Stimulated activated CD8-positive, alpha-beta memory T cell treated with anti-CD3 and anti-CD28 coated beads, Interleukin-4, amount 100 ng/mL, for 1 hour (primary cell): ENCODE measurements at places on chromosomes 7 and 10.

DNA sequence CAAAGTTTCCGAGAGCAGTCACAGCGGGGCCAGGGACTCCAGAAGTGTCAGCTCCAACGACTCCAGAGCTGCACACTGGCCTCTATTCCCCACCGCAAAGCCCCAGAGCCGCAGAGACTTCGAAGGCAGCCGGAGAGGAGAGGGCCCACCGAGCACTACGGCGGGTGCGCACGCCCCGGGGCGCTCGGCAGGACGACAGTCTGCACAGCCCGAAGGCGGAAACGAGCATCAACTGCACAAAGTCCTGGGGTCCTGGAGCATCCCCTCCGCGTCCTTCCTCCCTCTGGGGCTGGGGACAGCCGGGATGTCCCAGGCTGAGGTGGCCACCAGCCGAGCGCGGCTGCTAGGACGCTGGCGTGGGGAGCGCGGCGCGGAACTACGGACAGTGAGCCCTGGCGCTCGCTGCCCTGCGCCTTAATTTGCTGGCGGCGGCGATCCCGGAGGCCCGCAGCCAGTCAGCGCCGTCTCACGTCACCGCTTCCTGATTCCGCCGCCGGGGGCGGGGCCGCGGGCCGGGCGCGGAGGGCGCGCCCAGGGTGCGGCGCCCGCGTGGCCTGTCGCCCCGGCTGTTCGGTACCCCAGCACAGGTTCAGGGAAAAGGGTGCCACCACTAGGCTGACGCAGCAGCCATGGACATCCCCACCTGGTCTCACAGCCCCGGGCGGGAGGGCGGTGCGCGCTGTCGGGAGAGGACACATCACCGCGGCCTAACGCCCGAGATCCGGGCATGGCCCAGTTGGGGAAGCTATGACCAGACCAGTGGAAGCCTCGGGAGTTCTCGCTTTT, at the start of gene TBX20:
TSS of gene TBX20 (minus strand) at position 391 of the 786 bp plus-strand sequence. CDS start 480 bp downstream, outside the sequence.
- no peak for DNase-seq

- no peak for DNase-seq
These were observed 27.4 kb upstream of the GDI2 start for GRCh38 chr10:5840314-5841307.

DNA sequence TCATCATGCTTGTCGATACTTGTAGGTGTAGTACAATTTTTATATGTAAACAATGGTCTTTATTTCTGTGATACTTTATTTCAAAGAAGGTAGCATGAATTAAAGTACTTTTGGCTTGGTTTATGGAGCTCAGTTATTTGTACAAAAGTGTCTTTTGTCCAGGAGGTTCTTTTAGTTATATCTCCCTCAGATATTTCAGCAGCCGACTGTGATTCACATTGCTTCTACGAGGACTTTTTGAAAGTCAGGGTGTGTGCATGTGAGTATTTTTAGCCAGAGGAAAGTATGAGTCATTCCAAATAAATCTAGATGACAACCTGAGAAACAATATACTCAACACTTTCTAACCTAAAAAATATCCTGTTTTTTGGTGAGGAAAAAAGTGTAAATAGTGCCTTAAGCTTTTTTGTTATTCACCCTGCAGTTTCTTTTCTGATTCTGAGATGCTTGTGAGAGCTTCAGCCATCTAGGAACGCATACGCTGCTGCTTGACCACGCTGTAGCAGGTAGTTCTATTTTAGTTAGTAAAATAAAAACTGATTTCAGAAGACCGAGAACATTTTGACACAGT, 595 bp upstream of the SUN1 start:
- DNase-seq = no peak

DNA sequence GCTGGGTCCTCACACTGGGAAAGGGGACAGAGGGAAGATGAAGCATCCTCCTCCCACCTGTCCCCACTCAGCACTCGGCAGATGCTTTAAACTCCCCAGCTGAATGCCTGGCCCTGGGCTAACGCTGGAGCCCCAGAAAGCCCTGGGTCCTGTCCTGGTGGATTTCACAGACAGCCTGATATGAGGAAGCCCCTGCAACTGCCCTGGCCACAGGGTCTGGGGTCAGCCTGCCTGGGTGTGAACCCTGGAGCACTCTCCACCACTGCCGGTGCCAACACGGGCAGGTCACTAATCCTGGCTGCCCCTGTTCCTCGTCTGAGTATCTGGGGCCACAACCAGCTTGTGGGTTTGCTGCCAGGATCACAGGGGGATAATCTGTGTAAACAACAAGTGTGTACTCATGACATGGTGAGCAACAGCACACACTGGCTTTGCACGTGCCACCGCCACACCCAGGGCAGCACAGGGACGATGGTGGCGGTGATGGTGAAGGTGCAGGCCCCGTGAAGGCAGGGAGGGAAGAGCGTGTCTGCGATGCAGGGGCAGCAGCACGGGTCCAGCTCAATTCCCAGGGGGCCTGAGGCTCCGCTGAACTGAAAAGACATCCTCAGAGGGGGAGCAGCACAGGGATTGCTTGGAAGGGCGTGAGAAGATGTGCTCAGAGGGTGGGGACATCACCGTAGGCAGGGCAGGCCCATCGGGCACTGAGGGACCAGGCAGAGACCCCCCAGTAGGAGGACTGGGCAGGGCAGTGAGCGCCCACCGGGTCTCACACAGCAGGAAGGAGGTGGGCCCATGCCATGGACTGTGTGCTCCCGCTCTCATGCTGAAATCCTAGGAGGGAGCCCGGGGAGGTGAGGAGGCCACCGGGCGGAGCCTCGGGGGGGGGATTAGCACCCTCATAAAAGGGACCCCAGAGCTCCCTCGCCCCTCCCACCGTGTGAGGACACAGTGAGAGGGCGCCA, 238.7 kb downstream of the MAD1L1 start:
- no peak for DNase-seq

DNA sequence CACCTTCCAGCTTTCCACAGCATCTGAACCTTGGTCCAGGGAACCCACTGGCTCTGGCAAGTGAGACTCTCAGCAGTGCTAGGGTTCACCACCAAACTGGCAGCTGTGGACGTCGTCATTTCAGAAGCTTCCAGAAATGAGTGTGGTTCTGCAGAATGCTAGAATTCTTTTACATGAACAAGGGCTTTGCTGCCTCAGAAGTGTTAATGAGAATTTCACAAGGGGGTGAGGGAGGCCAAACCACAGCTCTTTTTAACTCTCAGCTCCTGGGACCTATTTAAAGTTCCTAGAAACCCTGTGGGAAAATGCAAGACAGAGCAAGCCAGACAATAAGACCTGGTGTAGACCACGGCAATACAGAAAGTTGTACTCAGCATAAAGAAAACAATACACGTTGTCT, 129.3 kb upstream of the BET1 start:
- no peak for DNase-seq

DNA sequence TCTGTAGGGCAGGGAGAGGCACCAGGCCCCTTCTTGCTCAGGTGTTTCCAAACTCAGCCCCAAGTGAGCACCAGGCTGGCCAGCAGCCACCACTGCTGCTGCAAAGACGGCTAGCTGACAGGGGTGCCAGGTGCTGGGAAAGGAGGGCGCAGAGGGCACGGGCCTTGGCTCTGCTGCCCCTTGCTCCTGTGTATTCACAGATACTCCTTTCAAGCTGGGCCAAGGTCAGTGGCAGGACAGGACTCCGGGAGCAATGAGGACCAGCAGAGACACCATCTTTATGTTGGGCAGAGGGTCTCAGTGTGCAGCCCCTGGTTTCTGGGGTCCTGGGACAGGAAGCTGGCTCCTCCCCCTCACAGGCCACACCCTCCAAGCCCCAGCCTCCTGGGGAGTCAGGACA, 110.1 kb downstream of the SMURF1 start:
- DNase-seq = no peak

- DNase-seq = no peak
These were observed 20.8 kb downstream of the ADCY1 start for GRCh38 chr7:45594745-45595535.

DNA sequence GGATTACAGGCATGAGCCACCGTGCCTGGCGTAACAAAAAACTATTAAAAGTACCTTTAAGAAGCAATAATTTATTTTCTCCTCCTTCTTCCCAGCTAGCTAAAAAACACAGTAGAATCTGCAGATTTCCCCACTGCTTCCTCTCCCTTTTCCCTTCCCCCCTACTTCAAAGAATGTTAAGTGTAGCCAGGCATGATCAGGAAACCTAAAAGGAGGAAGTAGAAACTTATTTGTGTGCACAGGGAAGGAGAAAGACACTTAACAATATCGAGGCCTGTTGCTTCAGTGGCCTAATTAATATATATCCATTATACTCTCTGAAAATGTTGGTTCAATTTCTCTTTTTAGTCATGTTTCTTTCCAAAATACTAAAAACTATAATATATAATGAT, 127.7 kb downstream of the NRBF2 start:
- DNase-seq = no peak

- no peak for DNase-seq
These were observed 2.8 kb downstream of the SAMD9L start for GRCh38 chr7:93145354-93145753.

DNA sequence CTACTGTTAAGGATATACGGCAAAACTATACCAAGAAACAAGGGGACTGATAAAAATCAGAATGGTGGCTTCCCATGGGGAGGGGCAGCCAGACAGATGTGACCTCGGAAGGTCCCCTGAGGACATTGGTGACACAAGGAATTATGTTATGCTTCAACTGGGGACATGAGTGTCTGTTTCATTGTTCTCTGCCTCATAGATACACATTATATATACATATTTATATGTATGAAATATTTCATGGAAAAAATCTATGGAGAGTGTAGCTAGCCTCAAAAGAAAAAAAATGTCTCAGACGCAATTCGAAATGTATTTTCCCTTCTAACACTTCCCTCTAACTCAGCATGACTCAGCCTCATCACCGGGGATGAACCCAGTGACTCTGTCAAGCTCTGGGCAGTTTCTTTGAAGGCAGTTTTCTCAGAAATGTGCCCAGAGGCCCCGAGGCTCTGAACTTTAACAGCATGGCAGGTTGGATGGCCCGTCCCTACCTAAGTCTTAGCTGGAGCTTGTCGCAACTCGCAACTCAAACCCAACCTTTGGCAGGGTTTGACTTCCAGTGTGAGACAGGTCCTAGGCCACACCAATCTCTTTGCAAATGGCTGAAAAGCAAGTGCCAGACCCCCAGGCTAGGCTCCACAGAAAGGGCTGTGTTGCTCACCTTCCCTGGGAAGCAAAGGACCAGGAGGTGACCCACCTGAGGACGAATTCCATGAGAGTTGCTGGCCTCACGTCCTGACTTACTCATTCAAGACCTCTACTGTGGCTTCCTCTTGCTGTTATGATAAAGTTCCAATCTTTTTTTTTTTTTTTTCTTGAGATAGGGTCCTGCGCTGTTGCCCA, 86.9 kb downstream of the CARD11 start:
- no peak for DNase-seq

DNA sequence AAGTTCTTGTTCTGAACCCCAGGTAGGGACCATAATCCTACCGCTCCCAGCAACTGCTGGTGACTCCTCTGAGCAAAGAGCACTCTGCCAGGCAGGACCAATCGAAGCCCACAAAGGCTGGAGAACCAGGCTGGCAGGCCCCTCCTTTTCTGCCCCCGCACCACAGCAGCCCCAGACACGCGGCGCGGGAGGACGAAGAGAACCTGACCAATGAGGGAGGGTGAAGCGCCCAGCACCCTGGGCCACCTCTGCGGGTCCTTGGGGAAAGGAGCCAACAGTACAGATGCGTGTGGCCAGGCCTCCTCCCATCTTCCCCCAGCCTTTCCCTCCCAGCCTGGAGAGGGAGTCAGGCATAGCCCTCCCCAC, 25.9 kb downstream of the CTBP2 start:
- no peak for DNase-seq

DNA sequence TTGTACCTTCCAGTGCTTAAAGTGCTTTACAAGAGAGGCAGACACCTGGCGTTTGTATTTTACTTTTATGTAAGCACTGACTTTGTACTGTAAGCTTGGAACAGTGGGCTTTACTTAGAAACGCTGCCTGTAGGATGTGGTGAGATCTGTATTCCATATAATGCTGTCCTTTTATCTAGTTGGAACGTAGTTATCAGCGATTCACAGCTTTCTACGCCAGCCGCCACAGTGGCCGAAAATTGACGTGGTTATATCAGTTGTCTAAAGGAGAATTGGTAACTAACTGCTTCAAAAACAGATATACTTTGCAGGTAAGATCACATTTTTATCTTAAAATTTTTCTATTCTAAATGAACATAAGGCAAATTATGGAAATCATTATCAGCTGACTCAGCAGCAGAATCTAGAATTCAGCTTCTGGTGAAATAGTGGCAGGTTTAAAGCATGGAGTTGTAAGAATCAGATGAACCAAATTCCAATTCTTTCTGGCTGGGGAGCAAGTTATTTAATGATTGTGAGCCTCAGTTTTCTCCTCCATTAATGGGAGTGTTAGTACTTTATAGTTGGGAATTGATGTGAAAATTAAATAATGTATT, 91.5 kb downstream of the CUL1 start:
- no peak for DNase-seq

DNA sequence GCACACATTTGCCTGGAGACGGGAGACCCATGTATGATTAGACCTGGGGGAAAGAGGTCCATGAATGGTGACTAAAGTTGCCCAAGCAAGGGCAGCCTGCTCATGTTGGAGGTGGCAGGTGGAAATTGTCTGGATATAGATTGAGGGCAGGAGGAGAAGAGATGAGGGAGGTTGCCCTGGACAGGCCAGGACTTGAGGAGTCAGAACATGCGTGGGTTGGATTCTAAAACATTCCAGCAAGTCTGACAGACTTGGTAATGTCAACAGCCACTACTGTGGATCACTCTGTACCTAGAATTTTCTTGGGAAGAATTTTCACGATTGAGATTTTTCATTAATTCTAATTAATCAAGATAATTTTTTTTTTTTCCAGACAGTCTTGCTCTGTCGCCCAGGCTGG, 19.1 kb upstream of the SVOPL start:
- DNase-seq = no peak

DNA sequence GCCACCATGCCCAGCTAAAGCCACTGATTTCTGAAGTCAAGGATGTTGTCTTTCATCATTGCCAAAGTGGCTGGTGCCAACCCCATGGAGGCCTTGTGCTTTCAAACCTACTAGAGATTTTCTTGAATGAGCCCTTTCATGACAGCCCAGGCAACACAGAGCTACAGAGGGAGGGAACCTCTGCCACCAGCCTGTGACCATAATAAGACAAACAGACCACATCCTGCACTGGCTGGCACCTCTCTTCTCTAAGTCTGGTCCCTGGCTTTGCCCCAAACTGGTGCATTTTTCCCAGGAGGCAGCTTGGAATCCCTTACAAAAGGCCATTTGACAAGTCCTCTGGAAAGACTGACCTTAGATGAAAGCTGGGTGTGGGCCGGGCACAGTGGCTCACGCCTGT, 348.8 kb downstream of the GALNT17 start:
- no peak for DNase-seq

DNA sequence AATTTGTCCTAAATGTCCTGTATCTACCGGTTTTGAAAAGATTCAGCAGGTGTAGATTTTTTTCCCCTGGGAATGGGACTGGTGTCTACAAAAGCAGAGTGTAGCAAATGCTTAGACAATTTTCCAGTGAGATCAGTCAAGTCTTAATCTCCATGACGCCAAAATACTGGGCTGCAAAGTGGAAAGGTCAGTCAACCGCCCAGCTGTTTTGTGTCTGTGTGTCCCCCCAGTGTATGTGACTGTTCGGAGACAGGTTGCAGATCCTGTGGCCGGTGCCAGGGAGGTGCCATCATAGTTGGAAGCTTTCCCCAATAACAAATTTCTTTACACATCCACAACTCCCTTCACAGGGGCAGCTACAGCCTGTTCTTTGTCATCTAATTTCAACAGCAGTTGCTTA, 263.8 kb downstream of the ARHGAP12 start:
- DNase-seq = no peak

GRCh38 chr7:50358041-50358705, 53.7 kb downstream of the IKZF1 start:
- DNase-seq = no peak
